ENCODE measurements at places on chromosomes 7 and 10. TPM values are rescaled to one million over a fixed set of nuclear protein-coding genes. Genes with fewer than 3 reads are reported as not detected.

DNA sequence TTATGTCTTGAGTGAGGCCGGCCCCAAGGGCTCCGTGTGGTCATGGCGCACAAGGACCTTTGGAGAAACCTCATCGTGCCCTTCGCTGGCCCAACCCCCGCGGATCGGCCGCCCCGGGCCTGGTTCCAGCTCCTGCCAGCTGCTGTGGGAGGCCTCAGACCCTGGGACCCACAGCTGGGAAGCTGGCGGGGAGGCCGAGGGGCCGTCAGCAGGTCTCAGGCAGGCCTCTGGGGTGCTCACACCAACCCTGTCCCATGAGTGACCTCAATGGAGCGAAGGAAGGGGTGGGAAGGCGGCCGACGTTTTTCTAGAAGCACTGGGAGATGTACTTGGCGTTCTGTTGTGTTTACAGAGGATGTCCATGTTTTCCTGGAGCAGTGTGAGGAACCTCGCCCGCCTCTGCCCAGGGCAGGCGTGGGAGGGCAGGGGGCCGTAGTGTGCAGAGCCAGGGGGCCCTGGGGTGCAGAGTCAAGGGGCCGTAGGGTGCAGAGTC, 18.6 kb upstream of the ADGRA1 start:
- no peak for DNase-seq

DNA sequence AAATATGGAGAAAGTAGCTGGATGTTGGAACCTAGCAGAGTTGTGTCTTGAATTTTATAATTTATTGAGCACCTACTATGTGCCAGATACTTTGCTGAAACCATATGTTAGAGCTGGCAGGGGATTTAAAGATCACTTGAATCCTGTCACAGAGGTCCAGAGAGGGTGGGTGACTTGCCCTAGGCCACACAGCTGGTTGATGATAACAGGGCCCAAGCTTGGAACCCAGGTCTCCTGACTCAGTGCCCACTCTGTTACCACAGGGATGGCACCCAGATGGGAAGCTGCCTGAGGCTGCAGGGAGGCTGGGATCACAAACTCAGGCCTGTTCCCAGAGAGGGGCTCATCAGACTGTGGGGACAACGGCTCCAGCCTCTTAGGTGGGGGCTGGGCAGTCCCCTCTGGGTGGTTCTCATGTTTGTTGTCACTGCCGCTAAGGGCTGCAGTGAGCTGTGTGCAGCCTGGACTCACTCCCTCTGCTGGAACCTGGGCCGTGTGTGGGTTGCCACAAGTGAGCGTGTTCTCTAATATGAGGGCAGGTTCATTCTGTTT, 18.6 kb downstream of the GOLGA7B start:
- no peak for DNase-seq

Gene STEAP2
- 1.7 TPM for total RNA-seq

Gene RSU1
- total RNA-seq = 63.3 TPM

- DNase-seq = no peak
These were observed 88.9 kb downstream of the ELFN1 start for GRCh38 chr7:1758859-1759521.

Gene SFTPA1
- total RNA-seq = not detected

- DNase-seq = peak; percentile 94
These were observed 7.8 kb downstream of the RNF216 start for GRCh38 chr7:5773661-5774086.
